Skin of body (tissue), 3 donors: ENCODE measurements at places on chromosomes 4 and X. TPM values are rescaled to one million over a fixed set of nuclear protein-coding genes. Genes with fewer than 3 reads are reported as not detected.

Gene RBM47
- total RNA-seq = 16.3 TPM

Gene GABRB1
- total RNA-seq = 0.69 TPM

Gene SYAP1
- total RNA-seq = 22.7 TPM

- DNase-seq = no peak
These were observed 1.2 kb downstream of the GEMIN8 start for GRCh38 chrX:14028473-14028872.

- no peak for DNase-seq
These were observed 83.3 kb downstream of the C4orf33 start for GRCh38 chr4:129179276-129179675.

- no peak for DNase-seq
These were observed 129.1 kb upstream of the PITX2 start for GRCh38 chr4:110751986-110752385.

DNA sequence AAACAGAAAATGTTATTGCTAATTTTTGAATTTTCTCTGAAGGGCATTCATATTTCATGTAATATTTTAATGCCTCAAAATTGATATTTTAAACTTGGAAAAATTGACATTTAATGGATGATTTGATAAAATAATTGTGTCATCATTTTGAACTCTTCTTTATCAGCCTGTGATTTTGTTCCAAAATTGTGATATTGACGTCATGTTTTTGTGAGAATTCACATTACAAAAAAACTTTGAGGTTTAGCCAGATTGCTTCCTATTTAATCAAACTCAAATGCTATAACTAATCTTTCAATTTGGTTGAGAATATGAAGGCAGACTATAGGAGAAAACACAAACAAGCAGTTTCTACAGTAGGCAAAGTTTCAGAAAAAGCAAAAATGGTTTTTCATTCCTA, 137.4 kb downstream of the GRIA2 start:
- DNase-seq = no peak

- no peak for DNase-seq
These were observed 209.4 kb downstream of the VEGFC start for GRCh38 chr4:176583278-176583677.

DNA sequence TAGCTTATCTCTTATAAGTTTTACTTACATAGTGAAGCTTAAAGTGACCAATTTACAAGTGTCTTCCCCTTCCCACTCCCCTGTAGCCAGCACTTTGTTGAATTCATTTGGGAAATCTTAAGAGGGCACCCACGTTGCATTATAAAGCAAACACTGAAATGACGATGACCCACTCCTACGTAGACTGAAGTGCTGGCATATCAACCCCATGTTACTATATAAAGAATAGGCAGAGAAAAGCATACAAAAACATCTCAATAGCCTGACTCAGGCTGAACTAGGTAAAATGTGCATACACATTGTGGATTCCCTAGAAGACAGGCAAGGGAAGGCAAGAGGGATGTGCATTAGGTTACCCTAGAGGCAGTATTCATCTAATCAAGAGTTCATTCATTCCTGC, 313.4 kb downstream of the TENM3 start:
- DNase-seq = no peak

GRCh38 chr4:113433116-113433515, 328.4 kb downstream of the CAMK2D start:
- DNase-seq = no peak

DNA sequence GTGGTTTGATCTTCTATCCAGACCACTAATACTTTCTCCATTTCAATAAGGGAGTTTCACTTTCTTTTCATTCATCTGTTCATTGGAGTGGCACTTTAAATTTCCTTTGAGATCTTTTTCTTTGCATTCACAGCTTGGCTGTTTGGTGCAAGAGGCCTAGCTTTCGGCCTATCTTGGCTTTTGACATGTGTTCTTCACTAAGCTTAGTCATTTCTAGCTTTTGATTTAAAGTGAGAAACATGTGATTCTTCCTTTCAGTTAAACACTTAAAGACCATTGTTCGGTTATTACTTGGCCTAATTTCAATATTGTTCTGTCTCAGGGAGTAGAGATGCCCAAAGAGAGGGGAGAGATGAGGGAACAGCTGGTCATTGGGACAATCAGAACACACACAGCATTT, 24.3 kb downstream of the CXCL13 start:
- no peak for DNase-seq

DNA sequence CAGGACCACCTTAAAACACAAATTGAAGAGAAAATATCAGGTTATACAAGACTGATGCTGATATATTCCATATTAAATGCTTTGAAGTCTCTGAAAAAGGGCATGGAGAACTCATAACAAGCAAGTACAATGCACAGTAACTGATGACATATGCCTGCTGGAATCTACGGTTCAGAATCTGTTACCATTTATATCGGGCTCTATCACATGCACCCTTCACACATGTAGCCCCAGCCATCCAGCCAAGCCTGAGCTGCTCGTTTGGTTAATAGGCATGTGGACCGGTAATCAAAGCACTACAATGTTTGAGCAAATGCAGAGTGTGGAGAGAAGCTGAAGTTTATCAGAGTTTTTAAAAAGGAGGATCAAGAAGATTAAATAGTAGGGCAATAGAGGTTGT, 11.8 kb downstream of the COMMD8 start:
- peak; percentile 2 for DNase-seq

DNA sequence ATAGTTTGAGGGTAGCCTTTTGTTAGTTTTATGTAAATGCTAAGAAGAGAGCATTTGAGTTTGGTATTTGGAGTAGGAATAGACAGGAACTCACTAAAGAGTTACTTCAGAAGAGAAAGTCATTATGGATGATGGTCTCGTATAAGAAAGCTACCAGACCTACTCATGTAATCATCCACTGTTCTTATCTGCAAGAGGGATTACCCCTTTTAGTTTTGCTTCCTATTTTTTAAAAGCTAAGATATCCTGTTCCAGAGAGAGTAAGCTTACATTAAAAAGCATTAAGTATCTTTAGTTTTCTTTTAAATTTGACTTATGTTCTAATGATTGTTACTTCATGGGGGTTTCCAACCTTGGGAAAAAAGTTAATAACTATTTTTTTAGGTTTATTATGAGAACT, 12.5 kb upstream of the ART3 start:
- DNase-seq = no peak

- DNase-seq = no peak
These were observed 126.2 kb downstream of the MAPK10 start for GRCh38 chr4:86233681-86234080.

DNA sequence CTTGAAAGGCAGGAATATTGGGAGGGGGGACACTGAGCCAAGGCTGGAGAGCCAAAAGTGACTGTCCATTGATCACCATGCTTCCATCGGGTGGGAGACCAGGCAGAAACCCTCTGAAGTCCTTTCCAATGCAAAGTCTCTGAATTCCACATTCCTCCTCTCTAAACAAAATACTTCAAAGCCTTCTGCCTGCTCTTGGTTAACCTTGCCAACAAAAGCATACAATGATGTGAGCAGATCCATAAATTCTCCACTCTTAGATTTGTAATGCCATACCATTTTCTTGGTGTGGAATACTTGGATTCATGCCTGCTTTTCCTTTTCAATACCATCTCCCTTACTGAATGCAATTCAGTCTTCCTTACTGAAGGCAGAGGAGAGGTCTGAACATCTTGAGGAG, 74.1 kb upstream of the FAM9B start:
- no peak for DNase-seq

DNA sequence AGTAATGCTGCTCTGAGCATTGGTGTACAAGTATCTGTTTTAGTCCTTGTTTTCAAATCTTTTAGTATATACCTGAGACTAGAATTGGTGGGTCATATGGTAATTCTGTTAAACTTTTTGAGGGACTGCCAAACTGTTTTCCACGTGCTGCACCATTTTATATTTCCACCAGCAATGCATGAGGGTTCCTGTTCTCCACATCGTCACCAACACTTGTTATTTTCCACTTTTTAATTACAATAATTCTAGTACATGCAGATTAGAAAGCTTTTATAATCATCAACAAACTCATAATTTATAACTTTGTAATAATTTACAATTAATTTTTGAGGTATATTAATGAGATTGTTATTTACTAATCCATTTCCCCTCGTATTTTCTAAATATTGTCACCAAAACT, 79.4 kb downstream of the CEP135 start:
- DNase-seq = no peak

DNA sequence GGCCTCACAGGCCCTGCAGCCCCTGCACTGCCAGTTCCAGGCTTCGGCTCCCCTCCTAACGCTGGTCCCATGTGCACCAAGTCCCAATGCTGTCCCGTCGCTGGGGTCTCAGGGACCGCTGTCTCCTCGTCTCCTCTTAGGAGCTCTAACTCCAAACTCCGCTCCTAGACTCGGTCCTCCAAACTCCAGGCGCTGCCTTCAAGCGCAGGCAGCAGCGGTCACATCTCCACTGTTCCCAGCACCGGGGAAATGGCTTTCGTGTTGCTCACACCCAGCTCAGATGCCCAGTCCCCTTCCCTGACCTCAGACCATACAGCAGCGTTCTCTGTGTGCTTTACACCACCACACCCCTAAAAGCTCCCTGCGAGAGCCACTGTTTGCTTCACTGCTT, 19.6 kb upstream of the HMX1 start:
- DNase-seq = no peak
